ENCODE measurements at places on chromosomes 5 and 9.

DNA sequence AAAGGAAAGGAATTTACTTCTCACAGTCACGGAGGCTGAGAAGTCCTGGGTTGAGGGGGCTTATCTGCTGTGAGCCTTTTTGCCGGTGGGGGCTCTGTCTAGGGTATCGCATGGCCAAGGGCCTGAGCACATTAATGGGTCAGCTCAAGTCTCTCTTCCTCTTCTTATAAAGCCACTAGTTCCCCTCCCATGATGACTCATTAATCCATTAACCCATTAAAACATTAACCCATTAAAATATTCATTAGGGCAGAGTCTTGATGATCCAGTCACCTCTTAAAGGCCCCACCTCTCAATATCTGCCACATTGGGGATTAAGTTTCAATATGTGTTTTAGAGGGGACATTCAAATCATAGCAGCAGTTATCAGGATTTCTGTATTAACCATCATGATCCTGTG is 406.3 kb downstream of the SPOCK1 start:
- DNase-seq: no peak

DNA sequence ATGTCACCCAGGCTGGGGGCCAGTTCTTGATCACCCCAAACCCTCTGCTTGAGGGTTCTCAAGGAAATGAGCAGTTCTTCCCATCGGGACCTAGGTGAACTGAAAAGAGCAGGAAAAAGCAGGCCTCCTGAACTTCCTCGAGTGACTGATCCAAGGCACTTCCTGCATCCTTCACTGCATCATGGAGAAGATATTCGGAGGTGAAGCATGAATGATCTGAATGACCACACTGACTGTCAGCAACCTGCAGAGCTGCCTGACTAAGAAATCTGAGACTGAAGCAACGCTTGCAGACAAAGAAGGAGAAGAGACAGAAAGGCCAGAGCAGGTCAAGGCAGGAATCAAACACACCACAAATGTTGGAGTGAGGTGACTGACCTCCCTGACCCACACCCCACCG is 420.2 kb downstream of the AGTPBP1 start:
- DNase-seq: no peak

- no peak for DNase-seq
Observed at GRCh38 chr5:77851176-77852067, 75.3 kb upstream of the TBCA start.

DNA sequence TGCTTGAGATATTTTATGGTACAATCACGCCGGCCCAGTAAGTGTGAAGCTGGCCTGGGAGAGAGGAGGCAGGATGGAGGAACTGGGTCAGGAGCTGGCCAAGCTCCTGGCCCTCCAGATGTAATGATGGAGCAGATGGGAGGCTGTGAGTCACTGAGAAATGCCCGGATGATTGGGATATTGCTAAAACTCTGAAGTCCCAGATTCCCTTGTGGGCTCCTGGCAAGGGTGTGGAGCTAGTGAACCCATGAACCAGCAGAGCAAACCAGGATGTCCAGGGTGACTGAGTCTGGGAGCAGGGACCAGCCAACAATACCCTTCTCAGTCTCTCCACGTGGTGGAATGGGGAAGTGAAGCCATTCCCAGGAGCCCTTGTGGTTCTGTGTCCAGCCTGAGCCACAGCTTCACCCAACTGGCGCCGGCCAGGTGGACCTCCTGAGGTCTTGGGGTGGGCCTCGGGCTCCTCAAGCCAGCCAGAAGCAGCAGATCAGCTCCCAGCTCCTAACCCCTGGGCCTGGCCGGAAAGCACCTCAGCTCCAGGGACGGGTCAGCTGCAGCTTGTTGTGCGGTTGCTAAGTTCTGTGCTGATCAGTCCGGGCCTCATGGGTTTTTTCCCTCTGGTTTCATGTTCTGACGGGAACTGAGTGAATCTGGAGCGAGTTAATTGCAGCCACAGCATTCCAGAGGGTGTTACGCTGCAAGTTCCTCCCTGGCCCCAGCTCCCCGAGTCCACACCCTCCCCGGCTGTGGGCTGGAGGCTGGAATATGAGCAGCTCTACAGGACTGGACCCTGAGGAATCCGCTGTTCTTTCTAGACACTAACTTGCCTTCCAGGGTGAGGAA is 37.6 kb downstream of the DUSP1 start:
- DNase-seq: no peak

GRCh38 chr9:69190086-69190862 is 16.2 kb downstream of the TJP2 start:
- DNase-seq: no peak

- no peak for DNase-seq
Observed at GRCh38 chr9:137012694-137013570, 15.1 kb downstream of the ABCA2 start.

GRCh38 chr5:73311291-73312110 is 137.1 kb downstream of the FOXD1 start:
- no peak for DNase-seq
